GM23338 (cell line): ENCODE measurements at places on chromosomes 7 and 10. TPM values are rescaled to one million over a fixed set of nuclear protein-coding genes. Genes with fewer than 3 reads are reported as not detected.

The CALCR gene
- total RNA-seq, result 1.4 and 1.6 TPM in 2 replicates

The ANKRD61 gene
- total RNA-seq, result 0.42 and 0.70 TPM in 2 replicates

The CHN2 gene
- 7.5 and 8.8 TPM in 2 replicates for total RNA-seq

The ABCA13 gene
- total RNA-seq, result 0.16 and 0.21 TPM in 2 replicates

The OR2A7 gene
- 1.6 and 2.2 TPM in 2 replicates for total RNA-seq

The LIPF gene
- total RNA-seq, result not detected in 2 replicates

The C7orf57 gene
- 0.42 and 1.6 TPM in 2 replicates for total RNA-seq

The DYDC2 gene
- total RNA-seq, result 1.7 and 8.1 TPM in 2 replicates

The CFAP46 gene
- total RNA-seq, result 2.8 and 3.1 TPM in 2 replicates

The SPDYE11 gene
- total RNA-seq, result not detected in 2 replicates

The KAZALD1 gene
- 1.2 and 1.3 TPM in 2 replicates for total RNA-seq

The PODXL gene
- 698 and 727 TPM in 2 replicates for total RNA-seq

The MMD2 gene
- total RNA-seq, result 0.38 and 0.39 TPM in 2 replicates

The KLF14 gene
- not detected in 2 replicates for total RNA-seq

The ESYT2 gene
- total RNA-seq, result 50.3 and 52.7 TPM in 2 replicates

The PWWP2B gene
- total RNA-seq, result 8.6 and 12.8 TPM in 2 replicates

The C10orf62 gene
- total RNA-seq, result not detected in 2 replicates

The NANOS1 gene
- total RNA-seq, result 2.9 and 7.8 TPM in 2 replicates

The SH3PXD2A gene
- 4.6 and 5.0 TPM in 2 replicates for total RNA-seq

The URGCP gene
- total RNA-seq, result 13.2 and 14.7 TPM in 2 replicates

The SGCE gene
- total RNA-seq, result 46.1 and 52.1 TPM in 2 replicates

The TMEM196 gene
- not detected in 2 replicates for total RNA-seq

The GNGT1 gene
- total RNA-seq, result not detected in 2 replicates

The LRIT1 gene
- total RNA-seq, result 0.07 TPM in 1 of 2 replicates, not detected in the other

The C10orf67 gene
- total RNA-seq, result not detected in 2 replicates

The OPN1SW gene
- not detected in 2 replicates for total RNA-seq

The MTERF1 gene
- total RNA-seq, result 13.5 and 19.7 TPM in 2 replicates

The LRRC18 gene
- total RNA-seq, result not detected in 2 replicates

The SPAM1 gene
- total RNA-seq, result not detected in 2 replicates

The SUN3 gene
- 0.52 TPM in 1 of 2 replicates, not detected in the other for total RNA-seq

The AOC1 gene
- 0.47 TPM in 1 of 2 replicates, not detected in the other for total RNA-seq

The SH2B2 gene
- 21.9 and 30.3 TPM in 2 replicates for total RNA-seq

The PRKCQ gene
- 27.5 and 28.5 TPM in 2 replicates for total RNA-seq

The TES gene
- 38.3 and 42.4 TPM in 2 replicates for total RNA-seq

The CYP3A7 gene
- total RNA-seq, result not detected in 2 replicates

The CDC14C gene
- total RNA-seq, result 0.17 and 0.54 TPM in 2 replicates

The ZNF488 gene
- total RNA-seq, result 5.2 and 7.8 TPM in 2 replicates

The RSU1 gene
- 62.7 and 67.5 TPM in 2 replicates for total RNA-seq

The RHOBTB1 gene
- 13.2 and 24.8 TPM in 2 replicates for total RNA-seq

The CYP26C1 gene
- 0.24 TPM in 1 of 2 replicates, not detected in the other for total RNA-seq

The CACUL1 gene
- total RNA-seq, result 31.3 and 46.4 TPM in 2 replicates

The ABCB4 gene
- 1.2 and 3.0 TPM in 2 replicates for total RNA-seq

The GJD4 gene
- total RNA-seq, result 0.35 TPM in 1 of 2 replicates, not detected in the other
